ENCODE measurements at places on chromosomes 11 and 22. TPM values are rescaled to one million over a fixed set of nuclear protein-coding genes. Genes with fewer than 3 reads are reported as not detected.

DNA sequence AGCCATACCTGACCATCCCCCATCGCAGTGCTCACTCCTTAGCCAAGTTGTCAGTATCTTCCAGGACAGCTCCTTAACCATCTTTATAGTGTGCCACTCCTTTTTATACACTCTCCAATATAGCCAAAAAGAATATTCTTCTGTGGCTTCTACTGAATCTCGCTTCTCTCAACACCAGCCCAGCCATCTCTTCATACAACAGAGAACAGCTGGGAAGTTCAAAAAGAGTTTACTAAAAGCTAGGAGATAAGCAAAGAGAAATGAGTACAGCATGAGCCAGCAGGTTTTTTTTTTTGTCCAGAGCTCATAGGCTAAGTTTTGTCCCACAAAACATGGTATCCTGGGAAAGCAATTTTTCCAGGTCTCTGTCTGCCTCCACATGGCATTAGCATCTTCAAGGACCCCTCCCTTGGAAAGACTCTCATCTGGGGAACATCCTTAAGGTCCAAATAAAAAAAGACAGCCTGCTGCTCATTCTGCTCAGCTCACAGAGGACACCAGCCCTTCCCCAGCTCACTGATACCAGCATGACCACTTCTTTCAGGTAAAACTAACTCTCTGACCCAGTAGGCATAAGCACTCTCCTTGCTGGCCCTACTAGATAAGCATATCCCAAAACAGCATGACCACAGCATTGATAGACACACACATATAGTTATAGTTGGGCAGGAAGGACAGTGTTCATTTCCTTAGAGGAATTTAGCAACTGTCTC is 48.8 kb upstream of the YWHAH start:
- DNase-seq = no peak

DNA sequence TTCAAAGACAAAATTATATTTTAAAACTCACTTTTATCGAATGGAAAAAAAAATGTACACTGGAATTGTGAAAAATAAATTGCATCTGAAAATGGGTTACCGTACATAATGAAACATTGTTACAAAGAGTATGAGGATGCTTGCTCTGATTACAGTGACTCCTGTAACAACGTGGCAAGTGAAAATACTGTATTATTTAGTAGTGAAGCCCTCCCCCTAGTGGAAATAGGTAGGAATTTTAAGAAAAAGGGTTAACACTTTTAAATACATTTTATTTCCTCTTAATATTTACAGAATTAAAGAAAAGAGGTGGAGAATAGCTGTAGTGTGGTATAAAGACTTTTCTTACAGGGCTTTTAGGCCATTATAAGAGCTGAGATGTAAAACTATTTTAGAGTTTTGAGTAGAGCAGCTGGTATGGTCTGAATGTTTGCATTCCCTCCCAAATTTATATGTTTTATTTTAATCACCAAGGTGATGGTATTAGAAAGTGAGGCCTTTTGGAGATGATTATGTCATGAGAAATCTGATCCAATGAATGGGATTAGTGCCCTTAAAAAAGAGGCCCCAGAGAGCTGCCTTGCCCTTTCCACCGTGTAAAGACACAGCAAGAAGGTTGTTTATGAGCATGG is 25.2 kb downstream of the FAM76B start:
- DNase-seq = peak; percentile 66

GRCh38 chr11:26993965-26994457 is at the start of gene FIBIN:
Gene FIBIN, plus strand, starts transcription at chr11:26994112. Its CDS starts 415 bp downstream, at chr11:26994527.
- DNase-seq = no peak

- DNase-seq = no peak
These were observed 32.9 kb downstream of the RBFOX2 start for GRCh38 chr22:35995772-35996171.

The ADAMTS8 gene
- total RNA-seq = not detected
